ENCODE measurements at places on chromosomes 12 and 14.

- DNase-seq = no peak
Measured at GRCh38 chr12:129871991-129872972, 31.5 kb downstream of the TMEM132D start.

GRCh38 chr12:68106160-68106559 lies 53.4 kb downstream of the IFNG start:
- DNase-seq = no peak

DNA sequence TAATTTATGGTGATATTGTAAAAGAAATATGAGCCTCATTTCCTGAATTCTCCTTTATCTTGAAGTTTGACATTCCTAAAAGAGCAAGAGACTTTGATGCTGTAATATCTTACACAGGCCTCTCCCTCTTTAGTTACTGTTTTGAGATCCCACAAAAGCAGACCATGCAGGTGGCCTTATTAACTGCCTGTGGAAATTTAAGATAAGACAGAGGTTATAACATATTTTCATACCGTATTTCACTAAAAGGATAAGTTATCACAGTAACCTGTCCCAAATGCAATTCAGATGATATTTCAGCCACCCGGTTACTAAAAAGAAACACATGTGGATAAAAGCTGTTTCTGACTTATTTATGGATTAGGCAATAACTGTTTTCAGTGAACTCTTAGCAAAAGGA lies 150.1 kb downstream of the NAV3 start:
- no peak for DNase-seq

DNA sequence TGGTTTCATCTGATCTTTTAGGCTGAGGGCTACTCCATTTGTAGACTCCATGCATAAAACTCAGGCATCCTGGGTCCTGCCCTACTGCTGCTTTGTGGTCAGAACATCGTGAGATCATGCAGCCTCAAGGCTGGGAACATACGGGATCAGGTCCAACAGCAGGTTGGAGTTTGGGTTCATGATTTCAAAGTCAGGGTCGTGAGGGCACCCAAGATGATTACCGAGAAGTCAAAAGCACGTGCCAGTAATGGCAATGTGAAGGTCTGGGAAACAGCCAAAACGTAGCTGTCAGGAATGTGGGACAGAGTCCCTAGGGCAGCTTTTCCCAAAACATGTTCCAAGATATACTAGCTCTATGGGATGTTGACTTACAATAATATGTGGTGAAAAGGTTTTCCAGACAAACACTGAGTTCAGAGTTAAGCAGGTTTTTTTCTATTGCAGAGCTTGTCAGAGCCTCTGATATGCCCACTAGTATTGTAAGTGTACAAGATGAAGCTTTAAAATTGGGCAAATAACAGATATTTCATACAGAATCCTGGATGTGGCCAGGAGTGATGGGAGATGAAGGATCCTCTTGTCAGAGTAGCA lies 130.3 kb upstream of the DNM1L start:
- no peak for DNase-seq

- no peak for DNase-seq
Measured at GRCh38 chr12:93616584-93617101, 44.2 kb downstream of the SOCS2 start.

DNA sequence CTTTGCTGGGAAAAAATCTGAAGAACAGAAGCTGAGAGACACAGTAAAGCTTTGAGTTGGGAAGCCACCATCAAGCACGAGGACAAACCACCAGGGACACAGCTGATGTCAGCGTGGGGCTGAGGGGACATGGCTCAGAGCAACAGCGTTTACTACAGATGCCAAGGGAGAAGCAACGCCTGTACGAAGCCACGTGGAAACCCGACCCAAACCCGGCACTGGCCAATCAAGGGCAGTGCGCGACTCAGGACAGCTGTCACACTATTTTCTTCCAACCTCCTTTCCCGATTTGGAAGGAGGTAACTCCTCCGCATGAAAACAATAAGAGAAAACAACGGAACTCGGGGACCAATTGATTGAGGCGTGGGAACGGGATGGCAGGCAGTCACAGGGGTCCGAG lies 20.2 kb upstream of the CHGA start:
- no peak for DNase-seq

- DNase-seq = no peak
Measured at GRCh38 chr14:102461490-102462338, 47.9 kb downstream of the ANKRD9 start.

DNA sequence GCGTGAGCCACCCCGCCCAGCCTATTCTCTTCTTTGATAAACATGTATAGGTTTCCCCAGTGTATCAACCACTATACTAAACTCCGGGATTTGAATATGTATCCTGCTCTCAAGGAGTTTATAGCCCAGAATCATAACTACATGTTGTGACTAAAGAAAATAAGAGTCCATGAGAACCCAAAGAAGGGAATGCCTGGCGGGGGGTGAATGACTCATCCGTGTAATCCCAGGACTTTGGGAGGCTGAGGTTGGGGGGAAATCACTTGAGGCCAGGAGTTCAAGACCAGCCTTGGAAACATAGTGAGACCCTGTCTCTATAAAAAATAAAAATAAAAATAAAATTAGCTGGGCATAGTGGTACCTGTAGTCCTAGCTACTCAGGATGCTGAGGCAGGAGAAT lies 57.2 kb downstream of the SIX6 start:
- DNase-seq = no peak

GRCh38 chr12:27105746-27106536 lies 23.6 kb upstream of the C12orf71 start:
- DNase-seq = no peak

- DNase-seq = no peak
Measured at GRCh38 chr12:104452087-104452486, 4.7 kb upstream of the CHST11 start.

DNA sequence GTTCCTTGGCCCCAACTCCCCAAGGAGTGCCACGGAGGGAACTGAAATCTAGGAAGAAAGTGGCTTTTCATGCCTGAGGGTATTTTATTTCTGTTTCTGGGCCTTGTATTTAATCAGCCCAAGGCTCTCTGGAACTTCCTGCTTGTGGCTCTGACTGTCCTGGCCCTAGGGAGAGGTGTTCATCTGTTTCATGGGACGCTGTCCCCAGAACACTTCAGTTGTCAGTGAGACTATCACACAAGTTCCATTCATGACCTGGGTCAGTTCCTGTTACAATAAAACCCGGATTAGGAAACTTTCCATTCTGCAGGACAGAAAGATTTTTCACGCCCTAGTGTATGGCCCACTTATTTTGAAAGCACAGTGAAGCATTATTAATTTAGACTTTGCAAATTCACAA lies 18.5 kb upstream of the TC2N start:
- DNase-seq = no peak

GRCh38 chr14:72562300-72562699 lies 331.6 kb downstream of the DPF3 start:
- no peak for DNase-seq

- no peak for DNase-seq
Measured at GRCh38 chr12:80838708-80839107, 99.0 kb downstream of the LIN7A start.

DNA sequence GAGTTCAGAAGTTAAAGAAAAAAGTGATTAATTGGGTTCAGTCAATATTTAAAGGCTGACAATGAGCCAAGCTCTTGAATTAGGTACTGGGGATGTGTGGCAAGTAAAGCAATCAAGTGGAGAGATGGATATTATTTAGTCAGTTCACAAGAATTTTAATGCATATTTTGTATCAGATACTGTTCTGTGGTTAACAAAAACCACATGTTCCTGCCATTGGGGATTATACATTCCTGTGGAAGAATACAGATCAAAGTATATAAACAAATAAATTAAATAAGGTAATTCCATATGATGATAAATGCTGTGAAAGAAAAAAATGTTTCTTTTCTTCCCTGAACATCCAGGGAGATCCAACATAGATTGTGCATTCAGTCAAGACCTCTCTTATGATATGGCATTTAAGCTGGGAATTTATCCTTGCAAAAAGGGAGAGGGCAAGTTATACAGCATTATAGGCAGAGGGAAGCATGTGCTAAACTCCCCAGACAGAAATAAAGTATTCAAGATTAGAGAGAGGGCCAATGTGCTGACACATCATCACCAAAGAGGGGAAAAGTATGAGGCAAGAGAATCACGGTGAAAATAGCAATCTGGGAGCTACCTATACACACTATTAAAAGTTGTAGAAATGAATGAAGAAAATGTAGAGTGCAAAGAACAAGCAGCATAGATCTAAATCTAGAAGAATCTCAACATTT lies 17.6 kb upstream of the A2M start:
- no peak for DNase-seq

DNA sequence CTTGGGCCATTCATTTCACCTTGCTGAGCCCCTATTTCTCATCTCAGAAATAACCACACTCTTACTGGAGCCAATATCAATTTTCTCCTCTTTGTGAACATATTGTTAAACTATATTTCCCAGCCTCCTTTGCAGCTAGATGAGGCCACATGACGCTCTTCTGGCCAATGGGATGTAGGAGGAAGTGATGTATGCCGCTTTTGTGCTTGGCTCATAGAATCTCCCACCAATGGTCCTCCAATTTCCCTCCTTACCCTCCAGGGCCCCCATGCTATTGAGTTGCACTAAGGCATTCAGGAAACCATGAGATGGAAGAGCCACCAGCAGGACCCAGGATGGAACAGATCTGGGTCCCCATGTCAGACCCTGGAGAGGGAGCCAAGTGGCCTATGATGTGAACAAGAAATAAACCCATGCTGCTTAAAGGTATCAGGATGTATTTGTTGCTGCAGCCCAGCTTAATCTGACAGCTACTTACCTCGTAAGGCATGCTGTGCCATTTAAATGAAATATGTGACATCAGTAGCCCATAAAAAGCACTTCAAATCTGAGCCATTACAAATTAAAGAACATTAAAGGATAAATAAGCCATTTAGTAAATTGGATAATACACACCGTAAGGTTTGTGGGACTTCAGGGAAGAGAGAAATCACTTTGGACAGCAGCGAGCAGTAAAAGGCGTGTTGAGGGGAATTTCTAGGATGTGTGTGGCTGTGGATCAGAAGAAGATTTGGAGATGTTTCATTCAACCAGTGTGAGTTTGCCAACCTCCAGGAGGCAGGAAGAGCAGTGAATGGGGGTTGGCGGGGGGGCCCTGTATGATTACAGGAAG lies 24.4 kb upstream of the BDKRB2 start:
- no peak for DNase-seq

DNA sequence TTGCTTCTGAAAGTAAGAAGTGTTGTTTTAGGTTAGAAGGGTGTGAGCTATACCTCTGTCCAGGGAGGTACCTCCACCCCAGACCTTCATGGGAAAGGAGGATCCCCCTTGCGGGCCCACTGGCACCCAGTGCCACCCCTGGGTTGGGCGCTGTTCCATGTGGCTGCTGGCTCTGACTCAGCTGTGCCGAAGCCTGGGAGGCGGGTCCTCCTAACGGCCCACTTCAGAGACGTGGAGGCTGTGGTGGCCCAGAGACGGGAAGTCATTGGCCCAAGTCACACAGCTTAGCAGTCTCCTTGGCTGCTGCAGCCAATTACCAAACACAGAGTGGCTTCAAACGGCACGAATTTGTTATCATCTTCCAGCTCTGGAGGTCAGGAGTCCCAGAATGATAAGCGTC lies 10.2 kb downstream of the RFLNA start:
- DNase-seq = no peak

DNA sequence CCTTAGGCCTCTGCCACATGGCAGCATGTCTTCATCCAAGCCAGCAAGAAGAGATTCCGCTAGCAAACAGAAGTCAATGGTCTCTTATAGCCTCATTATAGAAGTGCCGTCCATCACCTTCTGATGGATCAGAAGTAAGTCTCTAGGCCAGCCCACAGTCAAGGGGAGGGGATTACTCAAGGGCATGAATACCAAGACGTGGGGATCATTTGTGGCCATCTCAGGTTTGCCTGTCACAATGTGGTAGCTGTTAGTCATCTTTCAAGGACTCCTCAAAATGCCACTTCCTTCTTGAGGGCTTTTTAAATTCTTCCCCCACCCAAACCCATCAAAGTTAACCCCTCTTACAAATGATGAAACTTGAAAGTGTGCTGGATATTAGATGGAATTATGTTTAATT lies 8.1 kb upstream of the ADCY6 start:
- DNase-seq = no peak

GRCh38 chr12:132396657-132397056 lies 67.3 kb upstream of the GALNT9 start:
- no peak for DNase-seq

GRCh38 chr12:109345428-109345827 lies 2.3 kb upstream of the MYO1H start:
- no peak for DNase-seq

GRCh38 chr14:82362452-82362851 lies 828.8 kb upstream of the SEL1L start:
- DNase-seq = no peak

DNA sequence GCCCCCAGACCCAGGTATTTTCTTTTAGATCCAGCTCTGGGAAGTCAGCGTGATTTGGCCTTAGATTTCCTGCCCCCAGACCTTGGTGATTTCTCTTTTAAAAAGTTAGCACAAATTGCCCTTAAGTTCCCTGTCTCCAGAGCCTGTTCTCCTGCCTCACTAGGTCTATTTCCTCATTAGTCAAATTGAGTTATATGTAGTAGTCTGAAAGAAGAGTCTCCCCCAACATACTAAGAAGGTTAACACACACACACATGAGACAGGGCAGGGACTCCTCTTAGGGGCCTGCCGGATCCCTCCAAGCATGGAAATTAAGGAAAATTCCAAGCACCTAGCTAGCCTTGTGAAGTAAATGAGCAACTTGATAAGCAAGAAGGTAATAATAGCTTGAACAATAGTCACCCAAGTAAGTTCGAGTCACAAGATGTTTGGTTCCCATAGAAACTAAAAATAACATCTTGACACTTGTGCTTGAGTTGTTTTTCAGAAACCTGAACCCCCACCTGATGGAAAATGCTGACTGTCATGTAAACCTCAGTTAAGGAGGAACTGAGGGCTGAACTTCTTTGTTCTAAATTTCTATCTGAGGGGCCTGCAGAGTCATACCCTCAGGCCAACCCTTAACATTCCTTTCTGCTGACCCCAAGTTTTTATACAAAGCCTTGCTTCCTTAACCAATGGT lies 51.6 kb downstream of the CAND1 start:
- no peak for DNase-seq

DNA sequence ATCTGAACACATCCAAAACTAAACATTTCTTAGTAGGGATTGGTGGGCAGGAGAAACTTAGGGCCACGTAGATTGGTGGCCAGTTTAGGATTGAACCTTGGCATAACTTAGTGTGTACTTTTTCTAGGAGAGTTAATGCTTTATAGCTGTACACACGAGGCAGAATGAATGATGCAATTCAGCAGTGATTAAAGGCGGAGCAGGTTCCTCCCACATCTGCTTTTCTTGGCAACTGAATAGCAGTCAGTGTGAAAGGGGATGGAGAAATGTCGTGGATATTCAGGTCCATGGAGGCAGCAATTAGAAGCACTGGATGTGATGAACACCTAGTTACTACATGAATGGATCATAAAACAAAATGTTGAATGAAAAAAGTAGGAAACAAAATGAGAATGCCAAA lies 493.8 kb downstream of the FUT8 start:
- DNase-seq = no peak

- DNase-seq = no peak
Measured at GRCh38 chr14:72589652-72590051, 304.2 kb downstream of the DPF3 start.

All from SHP77 (cell line).